ENCODE measurements at places on chromosomes 1 and 21.

- no peak for DNase-seq
Measured at GRCh38 chr1:1927751-1928150, 8.7 kb upstream of the TMEM52 start.

DNA sequence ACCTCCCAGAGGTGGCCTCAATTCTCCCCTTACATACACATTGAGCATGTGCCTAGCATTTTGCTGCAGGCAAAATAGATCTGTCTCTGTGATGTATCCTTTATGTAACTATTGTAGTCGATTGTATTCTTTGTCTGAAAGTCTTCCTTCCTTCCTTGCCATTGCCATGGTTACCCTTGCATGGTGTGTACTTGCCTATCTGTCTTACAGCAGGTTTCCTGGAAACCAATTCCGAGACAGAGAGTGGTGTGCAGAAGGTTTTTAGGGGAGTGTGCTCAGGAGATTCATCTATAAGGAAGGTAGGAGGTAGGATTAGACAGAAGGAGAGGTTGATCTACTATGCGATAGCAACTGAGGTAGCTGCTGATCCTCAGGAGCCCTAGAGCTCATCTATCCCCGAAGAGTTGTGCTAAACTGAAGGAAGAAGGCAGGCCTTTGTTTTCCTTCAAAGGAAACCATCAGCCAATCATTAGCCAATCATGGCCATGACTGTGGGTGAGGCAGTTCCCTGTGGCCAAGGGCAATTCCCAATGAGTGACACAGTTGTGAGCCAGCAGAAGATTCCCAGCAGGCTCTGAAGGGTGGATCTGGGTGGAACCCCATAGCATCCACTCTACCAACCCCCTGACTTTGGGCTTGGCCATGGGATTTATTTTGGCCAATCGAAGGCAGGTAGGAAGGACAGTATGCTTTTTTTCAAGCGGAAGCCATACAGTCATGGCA lies 15.0 kb downstream of the CITED4 start:
- no peak for DNase-seq

GRCh38 chr1:8061210-8061609 lies 35.1 kb upstream of the ERRFI1 start:
- no peak for DNase-seq

DNA sequence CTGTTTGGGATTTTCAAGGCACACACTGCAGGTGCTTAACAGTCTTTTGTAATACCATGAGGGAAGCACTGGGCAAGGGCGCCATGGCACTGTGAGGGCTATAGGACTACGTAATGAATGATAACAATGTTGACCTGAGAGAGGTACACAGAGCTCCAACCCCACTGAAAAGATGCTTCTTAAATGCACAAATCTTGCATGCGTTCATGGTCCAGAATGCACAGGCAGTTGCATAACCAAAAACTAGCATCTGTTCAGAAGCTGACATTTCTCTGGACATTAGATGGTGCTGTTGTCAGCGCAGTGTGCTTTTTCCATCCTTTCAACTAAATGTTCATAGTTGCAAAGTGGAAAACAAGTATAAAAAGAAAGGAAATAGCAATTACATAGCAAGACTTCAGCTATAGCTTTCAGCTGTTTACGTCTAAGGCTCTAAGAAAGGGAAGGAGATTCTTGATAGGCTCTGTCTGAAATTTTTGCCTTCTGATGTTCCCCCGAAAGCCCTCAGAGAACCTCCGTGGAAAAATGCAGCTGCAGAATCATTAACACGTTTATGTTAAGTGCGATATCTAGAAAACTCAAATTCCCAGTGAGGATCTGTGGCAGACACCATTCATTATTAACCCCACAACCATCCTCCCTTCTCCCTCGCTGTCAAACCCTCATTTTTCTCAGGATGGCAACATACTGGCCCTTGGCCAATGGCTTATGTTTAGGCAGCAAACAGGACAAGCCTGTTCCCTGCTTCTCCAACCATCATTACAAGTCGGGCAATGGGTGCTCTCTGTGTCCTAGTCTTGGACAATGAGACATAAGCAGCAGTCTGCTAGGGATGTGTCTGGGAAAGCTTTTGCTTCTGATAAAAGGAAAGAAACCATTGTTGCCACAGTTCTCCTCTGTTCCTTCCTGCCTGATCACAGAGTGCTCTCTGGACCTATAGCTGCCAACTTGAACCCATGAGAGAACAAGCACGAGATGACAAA lies 8.2 kb upstream of the TARBP1 start:
- no peak for DNase-seq
